ENCODE measurements at places on chromosomes 7 and 10.

GRCh38 chr7:133947458-133948254 lies 179.5 kb upstream of the LRGUK start:
- no peak for DNase-seq

GRCh38 chr7:107075863-107076574 lies 31.5 kb downstream of the PRKAR2B start:
- no peak for DNase-seq

GRCh38 chr7:48734695-48735406 lies 189.5 kb upstream of the CDC14C start:
- no peak for DNase-seq

DNA sequence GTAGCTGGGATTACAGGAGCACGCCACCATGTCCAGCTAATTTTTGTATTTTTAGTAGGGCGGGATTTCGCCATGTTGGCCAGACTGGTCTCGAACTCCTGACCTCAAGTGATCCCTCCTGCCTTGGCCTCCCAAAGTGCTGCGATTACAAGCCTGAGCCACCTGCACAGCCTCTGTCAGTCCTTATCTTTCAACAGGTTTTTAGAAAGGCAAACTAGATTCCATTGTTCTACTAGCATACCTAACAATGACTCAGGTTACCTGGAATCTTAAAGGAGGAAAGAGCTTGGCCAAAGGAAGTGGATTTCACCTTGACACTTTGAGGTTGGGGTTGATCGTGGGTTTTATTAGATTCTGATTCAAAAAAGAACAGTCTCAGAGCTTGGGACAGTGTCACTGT lies 3.2 kb downstream of the ABCC2 start:
- DNase-seq, result no peak

GRCh38 chr7:100865938-100866728 lies 1.1 kb upstream of the TRIP6 start:
- peak; percentile 32 for DNase-seq

GRCh38 chr10:110790913-110791506 lies 80.7 kb upstream of the PDCD4 start:
- no peak for DNase-seq

DNA sequence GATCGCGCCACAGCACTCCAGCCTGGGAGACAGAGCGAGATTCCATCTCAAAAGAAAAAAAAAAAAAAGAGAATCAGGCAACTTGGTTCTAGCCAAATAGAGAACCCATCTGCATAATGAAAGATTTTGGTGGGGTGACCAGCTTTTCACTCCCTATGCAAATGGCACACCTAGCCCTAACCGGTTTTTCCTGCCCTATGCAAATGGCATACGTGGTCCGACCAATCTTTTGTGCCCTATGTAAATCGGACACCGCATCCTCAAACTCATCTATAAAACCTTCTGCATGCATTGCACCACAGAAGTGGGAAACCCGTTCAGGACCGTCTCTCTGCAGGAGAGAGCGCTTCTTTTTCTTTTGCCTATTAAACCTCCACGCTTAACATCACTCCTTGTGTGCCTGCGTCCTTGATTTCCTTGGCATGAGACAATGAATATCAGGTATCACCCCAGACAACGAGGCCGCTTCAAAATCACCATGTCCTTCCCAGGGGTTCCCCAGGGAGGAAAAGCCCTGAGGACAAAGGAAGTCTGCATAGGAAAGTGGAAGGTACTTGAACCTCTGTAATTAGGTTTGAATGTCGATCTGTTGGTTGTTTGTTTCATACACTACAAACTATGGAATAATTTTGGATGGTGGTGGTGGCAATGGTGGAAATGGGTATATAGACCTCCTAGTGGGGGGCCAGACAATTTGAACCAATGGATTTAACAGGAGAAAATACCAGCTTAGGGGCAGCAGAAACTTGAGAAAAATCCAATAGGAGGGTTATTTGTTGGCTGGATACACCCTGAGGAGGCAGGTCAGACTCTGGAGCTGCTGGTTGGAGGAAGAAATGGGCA lies 396.2 kb downstream of the TYW1 start:
- no peak for DNase-seq

- no peak for DNase-seq
Measured at GRCh38 chr7:78609281-78609680, 810.7 kb downstream of the PHTF2 start.

DNA sequence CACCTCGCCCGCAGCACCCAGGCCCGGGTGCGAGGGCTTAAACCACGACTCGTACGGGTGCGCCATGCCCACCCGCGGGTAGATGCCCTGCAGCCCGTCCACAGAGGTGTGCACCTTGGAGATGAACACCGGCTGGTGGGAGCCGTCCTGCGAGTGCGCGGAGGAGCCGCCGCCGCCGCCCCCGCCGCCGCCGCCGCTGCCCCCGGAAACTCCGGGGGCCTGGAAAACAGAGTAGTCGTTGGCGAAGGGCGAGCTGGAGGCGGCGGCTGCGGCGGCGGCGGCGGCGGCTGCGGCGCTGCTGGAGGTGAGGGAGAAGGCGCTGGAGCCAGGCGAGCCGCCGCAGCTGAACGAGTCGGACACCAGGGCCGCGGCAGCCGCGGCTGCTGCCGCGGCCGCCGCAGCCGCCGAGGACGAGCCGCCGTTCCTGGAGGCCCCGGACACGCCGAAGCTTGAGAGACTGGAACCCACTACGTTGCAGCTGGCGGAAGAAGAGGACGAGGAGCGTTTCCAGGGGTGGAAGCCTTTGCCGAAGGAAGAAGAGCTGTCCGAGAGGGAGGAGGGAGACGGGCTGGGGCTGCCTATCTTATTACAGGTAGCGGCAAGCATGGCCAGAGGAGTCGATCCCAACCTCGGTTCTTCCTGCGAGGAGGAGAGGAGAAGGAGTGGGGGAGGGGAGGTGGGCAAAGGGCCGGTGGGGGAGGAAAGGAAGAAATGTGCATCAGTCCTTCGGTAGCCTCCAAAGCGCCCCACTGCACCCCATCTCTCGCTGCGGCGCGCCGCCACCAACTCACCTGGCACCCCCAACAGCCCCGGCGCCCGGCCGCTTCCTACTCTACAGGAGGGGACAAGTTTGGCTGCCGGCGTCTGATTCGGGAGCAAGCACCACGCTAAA lies 1.3 kb downstream of the SP8 start:
- DNase-seq, result no peak

GRCh38 chr10:116269619-116270018 lies 3.4 kb downstream of the GFRA1 start:
- DNase-seq, result no peak

DNA sequence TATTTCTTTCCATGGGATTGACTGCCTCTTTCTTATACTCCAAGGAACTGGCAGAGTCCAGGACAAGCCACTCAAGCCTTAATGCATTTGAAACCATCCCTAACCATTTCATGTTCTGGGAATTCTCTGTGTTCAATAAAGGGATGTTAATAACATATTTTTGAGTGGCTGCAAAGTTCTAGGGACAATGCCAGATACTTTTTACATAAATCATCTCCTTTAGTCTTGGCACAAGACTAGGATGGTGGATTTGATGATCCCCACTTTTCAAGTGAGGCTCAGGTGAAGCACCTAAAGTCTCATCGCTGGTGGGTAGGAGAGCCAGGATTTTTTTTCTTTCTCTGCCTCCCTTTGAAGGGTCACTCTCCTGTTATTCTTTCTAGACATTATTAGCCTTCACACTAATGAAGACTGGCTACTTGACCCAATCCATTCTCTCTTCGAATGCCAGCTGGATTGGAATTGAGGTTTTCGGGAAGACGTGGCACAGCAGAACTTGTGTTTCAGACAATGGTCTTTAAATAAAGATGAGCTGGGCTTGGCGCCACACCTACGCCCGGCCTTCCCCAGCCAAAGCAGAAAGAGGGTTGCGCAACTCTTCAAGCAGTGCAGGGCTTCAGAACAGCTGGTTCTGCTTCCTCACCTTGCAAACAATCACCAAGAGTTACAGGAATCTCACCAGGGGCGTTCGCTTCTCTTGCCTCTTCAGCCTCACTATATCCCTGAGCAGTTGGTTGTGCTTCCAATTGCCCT lies 73.8 kb upstream of the BMPER start:
- no peak for DNase-seq

- no peak for DNase-seq
Measured at GRCh38 chr7:33762151-33762910, 143.0 kb upstream of the BMPER start.

DNA sequence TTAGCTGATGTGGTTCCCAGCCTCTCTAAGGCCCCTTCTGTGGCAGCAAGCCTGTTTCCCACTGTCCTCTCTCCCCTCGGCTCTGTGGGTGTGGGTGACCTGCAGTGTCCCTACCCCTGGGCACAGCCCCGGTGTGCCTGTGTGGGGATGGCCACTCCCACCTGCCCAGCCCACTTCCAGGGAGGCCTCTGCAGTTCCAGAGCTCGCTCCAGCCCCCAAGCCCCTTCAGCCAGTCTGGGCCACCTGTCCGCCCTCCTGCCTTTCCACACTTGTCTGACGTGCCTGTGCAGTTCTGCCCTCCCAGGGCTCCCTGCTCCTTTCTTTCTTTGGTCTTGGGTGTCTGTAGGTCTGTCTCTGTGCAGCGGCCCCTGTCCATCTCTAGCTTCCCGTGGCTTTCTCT lies 127.0 kb upstream of the PPIF start:
- no peak for DNase-seq

DNA sequence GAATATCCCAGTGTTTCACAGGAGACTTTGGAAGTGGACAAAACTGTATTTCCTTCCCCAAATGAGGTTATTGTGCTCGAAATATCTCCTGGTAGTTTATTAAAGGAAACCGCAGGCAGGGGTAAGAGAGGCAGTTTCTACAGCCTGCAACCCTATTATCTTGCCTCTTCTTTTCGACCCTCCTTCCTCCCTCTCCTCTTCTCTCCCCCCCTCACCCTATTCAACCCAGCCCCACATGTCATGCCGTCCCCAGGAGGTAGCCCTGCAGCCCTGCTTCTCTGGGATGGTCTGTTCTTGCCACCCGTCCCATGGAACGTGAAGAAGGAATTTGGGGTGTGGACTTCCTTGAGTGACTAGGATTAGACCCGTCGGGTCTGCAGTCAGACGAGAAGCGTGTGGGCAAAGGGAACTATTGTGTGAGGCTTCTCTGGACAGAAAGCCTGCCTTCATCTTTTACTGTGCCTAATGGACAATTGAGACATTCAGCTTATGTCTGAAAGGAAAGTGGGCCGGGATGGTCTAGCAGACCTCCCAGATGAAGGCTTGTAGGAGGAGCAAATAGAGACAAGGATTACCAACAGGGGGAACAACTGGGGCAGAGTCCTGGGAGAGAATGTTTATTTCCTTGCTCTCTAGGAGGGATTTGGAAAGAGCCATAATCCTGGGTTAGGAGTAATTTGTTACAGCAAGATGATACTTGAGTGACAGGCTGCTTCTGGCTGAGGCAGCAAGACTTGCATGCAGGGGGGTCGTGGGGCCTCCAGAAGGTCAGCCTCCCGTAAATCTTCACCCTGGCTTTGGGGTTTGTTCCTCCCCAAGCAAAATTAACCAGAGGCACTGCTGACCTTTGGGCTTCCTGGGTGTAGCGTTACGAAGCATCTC lies 77.8 kb downstream of the TCF7L2 start:
- no peak for DNase-seq

GRCh38 chr10:130363899-130364445 lies 227.8 kb downstream of the GLRX3 start:
- no peak for DNase-seq

- DNase-seq, result no peak
Measured at GRCh38 chr10:51300617-51301304, 226.5 kb downstream of the PRKG1 start.

DNA sequence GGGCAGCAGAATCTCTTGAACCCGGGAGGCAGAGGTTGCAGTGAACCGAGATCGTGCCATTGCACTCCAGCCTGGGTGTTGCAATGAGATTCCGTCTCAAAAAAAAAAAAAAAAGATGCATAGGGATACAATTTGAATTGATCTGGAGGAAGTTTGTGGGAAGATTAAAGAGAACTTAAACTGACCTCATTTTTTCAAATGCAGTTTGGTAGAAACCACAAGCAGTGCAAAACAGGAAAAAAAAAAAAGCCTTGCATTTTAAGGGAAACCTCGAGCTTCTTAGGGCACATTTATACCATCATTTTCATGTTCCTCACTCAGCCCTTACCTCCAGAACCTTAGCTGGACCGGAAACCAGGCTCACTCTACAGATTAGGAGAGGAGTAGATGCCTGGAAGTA lies 2.8 kb downstream of the KCTD7 start:
- DNase-seq, result peak; percentile 33

DNA sequence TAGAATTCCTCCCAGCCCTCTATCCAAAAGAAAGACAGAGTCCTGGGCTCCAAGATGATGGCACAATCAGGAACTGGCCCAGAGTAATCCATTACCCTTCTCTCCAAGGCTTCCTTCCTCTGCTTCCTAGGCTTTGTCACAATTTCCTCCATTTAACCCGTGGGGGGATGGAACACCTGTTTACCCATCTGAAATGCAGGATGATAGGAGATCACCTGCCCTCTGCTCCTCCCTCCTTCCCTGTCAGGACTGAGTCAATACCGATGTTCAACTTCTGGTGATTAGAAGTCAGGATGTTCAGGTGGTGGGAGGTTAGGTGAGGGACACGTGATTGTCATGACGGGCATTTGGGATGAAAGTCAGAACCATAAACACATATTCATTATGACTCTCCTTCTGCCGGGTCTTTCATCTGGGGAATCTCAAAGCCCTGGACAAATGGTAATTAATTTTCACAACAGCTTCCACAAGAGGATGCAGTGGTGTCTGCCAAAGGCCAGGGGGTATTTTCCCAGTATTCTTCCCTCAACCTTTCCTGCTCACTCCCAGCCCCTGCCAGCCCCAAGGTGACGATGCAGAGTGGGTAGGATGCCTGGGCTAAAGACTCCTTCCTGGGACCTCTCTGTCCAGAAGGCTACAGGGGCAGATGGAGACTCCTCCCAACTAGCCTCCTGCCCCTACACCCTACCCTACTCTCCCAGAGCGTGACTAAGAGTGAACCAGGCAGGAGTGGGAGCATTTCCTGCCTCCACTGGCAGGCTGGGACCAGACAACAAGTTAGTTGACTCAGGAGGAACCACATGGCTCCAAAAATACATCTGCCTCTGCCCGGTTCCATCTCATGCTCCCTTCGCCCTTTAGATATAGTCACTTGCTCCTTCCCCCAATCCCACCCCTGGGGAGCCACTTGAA lies 27.9 kb downstream of the DUSP5 start:
- no peak for DNase-seq

- no peak for DNase-seq
Measured at GRCh38 chr7:126578338-126578737, 674.4 kb downstream of the GRM8 start.

DNA sequence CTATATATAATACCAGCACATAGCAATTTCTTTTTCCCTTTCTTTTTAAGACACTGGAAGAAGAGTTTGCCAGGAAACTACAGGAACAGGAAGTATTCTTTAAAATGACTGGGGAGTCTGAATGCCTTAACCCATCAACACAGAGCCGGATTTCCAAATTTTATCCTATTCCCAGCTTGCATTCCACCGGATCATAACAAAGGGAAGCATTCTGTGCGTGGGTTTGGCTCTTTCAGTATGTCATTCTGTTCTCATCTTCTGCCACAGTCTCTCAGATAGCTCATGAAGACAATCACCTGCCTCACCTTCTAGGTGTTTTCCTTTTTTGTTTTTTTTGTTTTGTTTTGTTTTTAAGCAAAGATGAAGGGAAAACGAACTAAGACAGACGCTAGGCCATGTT lies 58.6 kb downstream of the SLK start:
- no peak for DNase-seq

- DNase-seq, result no peak
Measured at GRCh38 chr10:66852811-66853210, 73.0 kb upstream of the LRRTM3 start.
